Placental epithelial cell (primary cell): ENCODE measurements at places on chromosomes 6 and 20. TPM values are rescaled to one million over a fixed set of nuclear protein-coding genes. Genes with fewer than 3 reads are reported as not detected.

CRIP3 gene
- 2.4 TPM in 1 of 2 replicates, not detected in the other for total RNA-seq

BHLHE23 gene
- 0.39 TPM in 1 of 2 replicates, not detected in the other for total RNA-seq

SLC35D3 gene
- total RNA-seq: not detected in 2 replicates

NFKBIE gene
- 4.8 and 5.9 TPM in 2 replicates for total RNA-seq

MYO6 gene
- 10.1 and 11.4 TPM in 2 replicates for total RNA-seq

TINAG gene
- total RNA-seq: not detected in 2 replicates

BTNL2 gene
- total RNA-seq: not detected in 2 replicates

FOXO3 gene
- total RNA-seq: 50.9 and 73.0 TPM in 2 replicates

ZNF341 gene
- 2.5 and 3.5 TPM in 2 replicates for total RNA-seq

EYA4 gene
- total RNA-seq: under 0.01 and 0.79 TPM in 2 replicates

SYCP2 gene
- 4.2 and 4.7 TPM in 2 replicates for total RNA-seq

UBE2V1 gene
- 89.8 and 110 TPM in 2 replicates for total RNA-seq

OXT gene
- not detected in 2 replicates for total RNA-seq

LPA gene
- total RNA-seq: not detected in 2 replicates

GFRAL gene
- not detected in 2 replicates for total RNA-seq
